ENCODE measurements at places on chromosomes 3 and 15.

DNA sequence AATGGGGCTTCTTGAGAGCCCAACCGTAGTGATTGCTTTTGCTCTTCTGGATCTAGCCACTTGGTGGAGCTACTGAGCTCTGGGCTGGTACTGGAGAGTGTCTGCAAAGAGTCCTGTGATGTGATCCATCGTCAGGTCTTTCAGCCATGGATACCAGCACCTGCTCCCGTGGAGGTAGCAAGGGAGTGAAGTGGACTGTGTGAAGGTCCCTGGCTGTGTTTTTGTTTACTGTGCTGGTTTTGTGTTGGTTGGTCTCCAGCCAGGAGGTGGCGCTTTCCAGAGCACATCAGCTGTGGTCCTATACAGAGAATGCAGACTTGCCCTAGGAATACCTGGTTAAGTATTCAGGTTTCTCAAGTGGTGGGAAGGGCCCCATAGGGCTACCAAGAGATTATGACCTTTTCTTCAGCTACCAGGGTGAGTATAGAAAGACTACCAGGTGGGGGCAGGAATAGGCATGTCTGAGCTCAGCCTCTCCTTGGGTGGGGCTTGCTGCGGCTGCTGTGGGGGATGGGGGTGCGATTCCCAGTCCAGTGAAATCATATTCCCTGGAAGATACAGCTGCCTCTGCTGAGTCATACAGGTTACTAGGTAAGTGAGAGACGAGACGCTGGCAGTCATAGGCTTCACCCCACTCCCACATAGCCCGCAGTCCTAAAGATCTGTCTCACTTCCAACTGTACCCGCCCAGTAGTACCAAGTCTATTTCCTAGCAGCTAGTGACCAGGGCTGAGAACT, 733.7 kb downstream of the ZNF385D start:
- DNase-seq, result no peak

DNA sequence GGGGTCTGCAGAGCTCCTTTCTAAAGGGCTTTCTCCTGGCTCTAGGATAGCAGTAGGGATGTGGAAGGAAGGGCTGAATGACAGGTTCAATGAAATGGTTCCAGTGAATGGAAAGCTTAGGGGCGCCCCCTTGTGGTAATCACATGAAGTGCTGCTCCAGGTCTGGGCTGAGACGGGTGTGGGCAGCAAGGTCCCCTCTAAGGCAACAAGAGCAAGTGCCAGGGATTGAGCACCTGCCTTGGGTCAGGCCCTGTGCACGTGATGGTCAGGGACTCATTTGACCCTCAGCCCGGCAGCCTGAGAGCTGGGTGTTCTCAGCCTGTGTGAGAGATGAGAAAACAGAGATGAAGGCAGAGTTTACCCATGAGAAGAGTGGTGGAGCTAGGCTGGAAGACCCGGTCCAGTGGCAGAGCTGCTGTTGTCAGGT, 12.1 kb upstream of the CX3CR1 start:
- peak; percentile 88 for DNase-seq

DNA sequence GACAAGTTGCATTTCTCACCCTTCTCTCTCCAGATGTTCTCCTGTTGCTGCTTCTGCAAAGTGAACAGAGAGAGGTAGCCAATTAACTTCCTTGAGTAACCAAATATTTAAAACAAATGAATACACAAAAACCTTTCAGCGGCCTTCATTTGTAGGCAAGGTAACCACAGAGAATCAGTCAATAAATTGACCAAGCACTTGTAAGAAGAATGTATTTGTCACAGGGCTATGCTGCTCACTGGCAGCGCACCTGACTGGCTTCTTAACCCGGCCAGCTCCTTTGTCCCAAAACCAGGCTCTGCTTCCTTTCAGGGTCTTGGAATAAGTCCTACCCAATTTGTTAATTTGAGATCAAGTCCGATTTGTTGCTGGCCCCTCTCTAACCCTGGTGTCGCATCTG, 43.5 kb upstream of the STXBP5L start:
- peak; percentile 10 for DNase-seq

DNA sequence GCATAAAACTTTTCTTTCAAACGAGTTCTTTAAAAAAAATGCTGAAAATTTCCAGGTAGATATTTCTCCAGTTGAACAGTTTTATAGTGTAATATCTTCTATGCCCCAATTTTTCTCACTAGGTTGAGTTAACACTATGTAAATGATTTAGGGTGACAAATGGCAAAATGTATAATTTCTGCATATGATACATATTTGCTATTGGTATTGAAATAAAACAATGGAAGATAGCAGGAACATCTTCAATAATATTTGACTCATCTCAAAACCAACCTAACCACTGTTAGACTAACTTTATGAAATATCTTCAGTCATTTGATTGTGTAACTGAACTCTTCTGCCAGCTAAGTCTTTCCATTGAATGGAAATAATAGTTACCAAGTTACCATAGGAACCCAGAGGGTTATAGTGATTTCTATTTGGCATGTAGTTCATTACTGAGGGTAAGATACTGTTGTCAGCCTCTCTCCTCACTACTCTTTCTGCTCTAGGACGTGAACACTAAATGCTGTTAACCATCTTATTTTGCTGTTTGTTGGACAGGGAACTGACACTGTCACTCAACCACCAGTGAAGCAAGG, 824.7 kb upstream of the NECTIN3 start:
- no peak for DNase-seq

GRCh38 chr3:187011915-187012314, 81.6 kb downstream of the ST6GAL1 start:
- DNase-seq, result peak; percentile 82

GRCh38 chr3:178003756-178004155, 532.5 kb upstream of the KCNMB2 start:
- DNase-seq, result no peak

Data from Karpas-422 (cell line).